Mesenteric fat pad (tissue), 1 donor: ENCODE measurements at places on chromosomes 4 and X. TPM values are rescaled to one million over a fixed set of nuclear protein-coding genes. Genes with fewer than 3 reads are reported as not detected.

DNA sequence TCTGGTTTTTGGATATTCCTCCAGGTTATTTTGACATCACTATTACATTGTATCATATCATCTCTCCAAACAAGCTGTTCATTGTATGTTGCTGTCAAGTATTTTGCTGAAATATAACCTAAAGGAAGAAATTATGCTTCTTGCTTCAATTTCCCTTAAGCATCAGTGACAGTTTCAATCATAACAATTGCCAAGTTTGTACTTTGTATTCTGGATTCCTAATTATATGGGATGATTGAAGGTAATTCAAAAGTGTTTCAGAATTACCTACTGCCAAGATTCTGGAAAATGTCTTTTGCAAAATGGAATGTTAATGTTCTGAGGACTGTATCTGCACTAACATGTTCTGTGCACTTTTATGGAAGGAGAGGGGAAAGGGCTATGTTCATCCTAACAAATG, 228.7 kb downstream of the PRDM5 start:
- no peak for DNase-seq

GRCh38 chrX:51899741-51900140, 6.3 kb downstream of the MAGED1 start:
- no peak for DNase-seq

DNA sequence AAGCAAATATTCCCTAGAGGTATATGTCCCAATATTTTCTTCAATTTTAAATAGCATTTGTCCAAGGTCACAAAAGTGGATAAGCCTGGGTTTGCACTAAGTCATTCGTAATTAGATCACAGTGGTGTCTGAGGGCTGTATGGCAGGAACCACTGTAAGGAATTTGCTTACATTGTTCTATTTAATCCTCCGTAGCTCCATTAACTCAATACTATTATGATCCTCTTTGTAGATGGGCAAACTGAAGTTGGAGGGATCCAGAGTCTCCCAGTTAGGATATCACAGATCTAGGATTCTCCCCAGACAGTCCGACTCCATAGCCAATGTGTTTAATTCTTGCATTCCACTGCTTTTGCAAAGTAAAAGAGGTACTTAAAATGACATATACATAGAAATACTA, 242.7 kb upstream of the DCAF8L1 start:
- no peak for DNase-seq

DNA sequence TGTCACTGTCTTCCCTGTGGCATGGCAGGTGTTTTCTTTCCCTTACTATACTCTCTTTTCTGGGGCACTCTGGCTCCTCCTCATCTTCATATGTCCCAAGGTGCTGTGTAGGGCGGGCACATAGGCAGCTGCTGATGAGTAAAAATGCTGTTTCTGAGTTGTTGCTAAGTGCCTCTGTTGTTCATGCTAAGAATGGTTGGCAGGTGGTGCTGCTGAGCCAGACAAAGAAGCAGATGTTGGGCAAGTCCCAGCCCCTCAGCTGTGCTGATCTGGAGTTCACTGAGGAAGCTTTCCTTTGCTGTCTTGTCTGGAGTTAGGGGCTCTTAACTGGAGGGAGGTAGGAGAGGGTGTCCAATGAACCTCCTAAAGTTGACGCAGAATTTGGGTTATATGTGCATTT, 40.6 kb downstream of the HADH start:
- no peak for DNase-seq

DNA sequence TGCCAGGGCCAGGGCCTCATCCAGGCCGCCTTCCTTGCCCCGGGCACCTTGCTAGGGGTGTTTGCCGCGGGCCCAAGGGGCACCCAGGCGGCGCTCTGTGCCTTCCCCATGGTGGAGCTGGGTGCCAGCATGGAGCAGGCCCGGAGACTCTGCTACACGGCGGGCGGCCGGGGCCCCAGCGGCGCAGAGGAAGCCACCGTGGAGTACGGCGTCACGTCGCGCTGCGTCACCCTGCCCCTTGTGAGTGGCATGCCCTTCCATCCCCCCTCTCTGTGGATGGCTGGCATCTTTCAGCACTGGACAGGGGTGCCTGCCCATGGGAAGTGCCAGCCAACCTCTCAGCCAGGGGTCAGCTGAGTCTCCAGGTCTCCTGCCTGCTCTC, 3.6 kb downstream of the PLXNB3 start:
- no peak for DNase-seq

- no peak for DNase-seq
Observed at GRCh38 chrX:136879001-136879687, 1.4 kb downstream of the RBMX start.

Gene ARHGAP4
- total RNA-seq, result 43.0 TPM

Gene TCEAL2
- 0.32 TPM for total RNA-seq

Gene SUPT20HL2
- not detected for total RNA-seq
